ENCODE measurements at places on chromosomes 12 and 14.

DNA sequence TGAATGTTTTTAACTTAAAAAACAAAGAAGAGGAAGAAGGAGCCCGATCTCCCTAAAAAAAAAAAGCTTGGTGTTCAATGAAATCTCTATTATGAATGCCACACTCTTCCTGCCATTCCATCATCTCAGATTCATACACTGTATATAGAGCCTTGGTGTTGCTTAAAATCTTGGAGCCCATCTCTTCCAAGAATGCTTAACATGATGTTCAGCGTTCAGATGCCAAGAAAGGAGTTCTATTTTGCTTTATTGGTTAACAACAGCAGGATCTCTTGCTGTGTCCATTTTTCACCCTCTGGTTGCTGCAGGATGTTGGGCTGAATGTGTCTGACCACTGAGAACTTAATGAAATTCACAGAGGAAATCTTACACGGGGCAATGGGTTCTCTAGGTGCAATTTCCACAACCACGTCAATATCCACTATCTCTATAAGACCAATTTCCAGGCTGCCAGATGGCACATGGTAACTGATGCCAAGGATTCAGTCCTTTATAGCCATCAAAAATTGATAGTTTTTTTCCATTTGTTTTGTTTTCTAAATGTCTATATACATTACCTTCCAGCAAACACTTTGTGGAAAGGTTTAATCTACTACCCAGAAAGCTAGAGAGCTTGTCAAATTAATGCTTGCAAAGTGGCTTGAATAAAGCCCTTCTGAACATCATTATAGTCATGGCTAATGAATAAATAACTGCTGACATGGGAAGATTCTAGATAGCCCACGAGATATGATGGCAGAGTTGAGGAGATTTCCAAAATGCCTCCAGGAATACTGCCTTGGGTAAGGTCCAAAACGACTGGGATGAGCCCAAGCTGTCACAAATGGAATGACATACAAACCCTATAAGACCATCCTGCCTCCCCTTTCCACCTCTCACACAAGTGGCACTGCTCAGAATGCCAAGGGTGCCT lies 26.5 kb downstream of the RERG start:
- no peak for DNase-seq

GRCh38 chr12:11798856-11799501 lies 149.5 kb downstream of the ETV6 start:
- no peak for DNase-seq

- DNase-seq: no peak
These were observed 7.4 kb upstream of the SLC25A29 start for GRCh38 chr14:100313464-100314230.

GRCh38 chr14:99033951-99034350 lies 238.0 kb downstream of the BCL11B start:
- no peak for DNase-seq

DNA sequence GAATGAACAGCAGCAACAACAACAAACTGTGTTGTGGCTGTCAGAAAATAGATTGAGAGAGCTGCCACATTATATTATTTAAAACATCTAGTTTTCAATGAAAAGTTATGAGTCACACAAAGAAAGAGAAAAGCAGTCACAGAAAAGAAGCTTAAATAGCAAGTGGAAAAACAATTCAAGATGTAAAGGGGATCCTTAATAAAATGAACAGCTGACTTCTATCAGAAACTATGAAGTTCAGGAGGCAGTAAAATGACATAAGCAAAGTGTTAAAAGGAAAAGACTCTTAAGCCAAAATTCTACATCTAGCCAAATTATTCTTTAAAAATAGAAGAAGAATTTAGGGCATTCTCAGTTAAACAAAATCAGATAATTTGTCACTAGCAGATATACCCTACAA lies 5.6 kb downstream of the CLEC14A start:
- DNase-seq: no peak

GRCh38 chr12:111426344-111427185 lies 20.8 kb downstream of the SH2B3 start:
- no peak for DNase-seq

- no peak for DNase-seq
These were observed 114.7 kb upstream of the CRY1 start for GRCh38 chr12:107207931-107208525.

- DNase-seq: no peak
These were observed 65.6 kb upstream of the CNOT2 start for GRCh38 chr12:70177631-70178030.

- no peak for DNase-seq
These were observed 142.8 kb upstream of the TMCC3 start for GRCh38 chr12:94793191-94793595.

DNA sequence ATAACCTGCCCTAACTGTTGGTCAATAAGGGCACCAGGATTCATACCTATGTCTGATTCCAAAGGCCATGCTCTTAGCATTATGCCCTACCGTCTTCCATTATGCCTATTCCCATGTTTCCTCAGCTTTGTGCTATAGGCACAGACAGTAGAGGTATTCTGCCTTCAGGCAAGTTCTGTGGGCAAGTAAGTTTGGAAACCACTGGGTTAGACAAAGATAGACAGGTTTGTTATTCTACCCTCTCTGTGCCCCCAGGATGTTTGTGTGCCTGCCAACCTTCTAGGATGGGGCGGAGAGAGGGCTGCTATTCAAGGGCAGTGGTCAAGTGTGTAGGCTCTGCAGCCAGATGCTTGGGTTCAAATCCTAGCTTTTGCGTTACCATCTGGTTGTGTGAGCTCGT lies 4.6 kb downstream of the RAPGEF3 start:
- no peak for DNase-seq

- DNase-seq: no peak
These were observed 49.4 kb downstream of the DGLUCY start for GRCh38 chr14:91163316-91163715.

GRCh38 chr12:8689681-8690080 lies 8.1 kb upstream of the RIMKLB start:
- no peak for DNase-seq

DNA sequence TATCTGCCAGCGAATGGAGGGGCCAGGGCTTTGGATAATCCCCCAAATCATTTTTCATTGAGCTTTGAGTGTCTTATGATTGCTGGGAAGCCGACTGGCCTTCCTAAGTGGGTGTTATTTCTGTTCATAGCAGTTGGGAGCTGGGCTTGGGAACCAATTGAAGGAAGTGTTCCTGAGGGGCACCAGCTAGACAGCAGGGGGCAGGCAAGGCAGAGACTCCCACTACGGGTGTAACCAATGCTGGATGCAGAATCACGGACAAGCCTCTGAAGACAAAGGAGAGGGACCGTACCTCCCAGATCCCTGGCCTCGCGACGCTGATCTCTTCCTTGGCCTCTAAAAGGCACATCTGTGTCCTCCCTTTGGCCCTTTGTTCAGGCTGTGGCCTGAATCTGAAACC lies 149.0 kb upstream of the PRMT8 start:
- DNase-seq: no peak

GRCh38 chr14:104090071-104090748 lies 4.7 kb downstream of the ASPG start:
- no peak for DNase-seq

DNA sequence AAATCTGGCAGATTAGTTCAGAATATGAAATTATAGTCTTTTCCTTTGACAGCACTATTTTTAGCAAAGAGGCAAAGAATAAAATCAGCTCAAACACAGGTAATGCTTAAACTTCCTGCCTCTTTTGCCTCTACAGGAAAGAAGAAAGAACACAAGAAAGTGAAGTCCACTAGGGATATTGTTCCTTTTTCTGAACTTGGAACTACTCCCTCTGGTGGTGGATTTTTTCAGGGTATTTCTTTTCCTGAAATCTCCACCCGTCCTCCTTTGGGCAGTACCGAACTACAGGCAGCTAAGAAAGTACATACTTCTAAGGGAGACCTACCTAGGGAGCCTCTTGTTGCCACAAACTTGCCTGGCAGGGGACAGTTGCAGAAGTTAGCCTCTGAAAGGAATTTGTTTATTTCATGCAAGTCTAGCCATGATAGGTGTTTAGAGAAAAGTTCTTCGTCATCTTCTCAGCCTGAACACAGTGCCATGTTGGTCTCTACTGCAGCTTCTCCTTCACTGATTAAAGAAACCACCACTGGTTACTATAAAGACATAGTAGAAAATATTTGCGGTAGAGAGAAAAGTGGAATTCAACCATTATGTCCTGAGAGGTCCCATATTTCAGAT lies 17.4 kb downstream of the TMPO start:
- DNase-seq: no peak

GRCh38 chr14:35369701-35370191 lies 34.8 kb downstream of the NFKBIA start:
- DNase-seq: no peak

- DNase-seq: no peak
These were observed 155.2 kb downstream of the SLC38A4 start for GRCh38 chr12:46670636-46671035.

DNA sequence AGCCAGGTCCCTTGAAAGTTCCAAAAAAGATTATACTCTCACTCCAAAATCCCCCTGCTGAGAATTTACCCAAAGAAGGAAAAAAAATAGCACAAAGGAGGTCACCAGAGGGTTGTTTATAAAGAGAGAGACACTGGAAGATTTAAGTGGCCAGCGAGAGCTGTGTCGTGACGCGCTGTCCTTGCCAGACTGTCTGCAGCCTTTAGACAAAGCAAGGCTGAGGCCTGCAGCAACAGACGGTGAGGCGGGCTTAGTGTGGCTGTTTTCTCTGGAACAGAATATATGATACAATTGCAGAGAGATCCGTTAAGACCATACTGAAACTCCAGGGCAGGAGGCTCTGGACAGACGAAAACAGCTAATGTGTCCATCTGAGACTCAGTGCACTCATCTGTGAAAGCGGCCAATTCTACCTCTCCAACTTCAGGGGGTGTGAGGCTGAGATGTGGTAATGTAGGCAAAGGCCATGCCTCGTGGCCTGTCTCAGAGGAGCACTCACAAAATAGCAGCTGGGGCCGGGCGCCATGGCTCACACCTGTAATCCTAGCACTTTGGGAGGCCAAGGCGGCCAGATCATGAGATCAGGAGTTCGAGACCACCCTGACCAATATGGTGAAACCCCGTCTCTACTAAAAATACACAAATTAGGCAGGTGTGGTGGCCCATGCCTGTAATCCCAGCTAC lies 36.2 kb downstream of the ANAPC7 start:
- no peak for DNase-seq

DNA sequence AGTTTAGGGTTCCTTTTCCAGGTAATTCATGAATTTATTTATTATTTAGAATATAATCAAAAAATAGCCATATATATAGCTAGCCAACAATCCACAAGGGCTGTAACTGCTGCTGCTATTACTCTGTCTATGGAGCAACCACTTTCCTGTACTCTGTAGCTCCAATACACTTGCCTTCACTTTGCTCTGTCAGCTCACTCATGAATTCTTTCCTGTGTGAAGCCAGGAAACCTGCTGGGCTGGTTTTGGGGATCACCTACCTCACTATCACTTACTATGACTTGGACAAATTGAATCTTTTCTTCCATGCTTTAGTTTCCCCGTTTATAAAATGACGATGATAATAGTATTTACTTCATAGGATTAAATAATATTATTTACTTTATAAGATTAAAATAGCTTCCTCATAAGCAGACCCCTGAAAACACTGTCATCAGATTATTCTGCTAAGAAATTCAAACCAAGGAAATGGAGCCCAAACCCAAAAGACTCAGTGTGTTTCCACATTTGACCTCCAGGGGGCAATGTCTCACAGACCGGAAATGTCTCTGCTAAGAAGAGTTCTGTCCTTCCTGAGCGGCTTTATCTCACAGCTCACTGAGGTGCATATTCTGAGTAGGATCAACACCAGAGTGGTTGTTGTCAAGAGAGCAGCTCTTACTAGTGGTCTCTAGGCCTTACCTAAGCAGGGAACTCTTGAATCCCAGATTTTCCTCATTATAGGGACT lies 457.1 kb downstream of the DAD1 start:
- no peak for DNase-seq

GRCh38 chr12:53942467-53942997 lies 3.9 kb downstream of the HOXC13 start:
- DNase-seq: no peak

- no peak for DNase-seq
These were observed 12.2 kb downstream of the SLC48A1 start for GRCh38 chr12:47785036-47785886.

DNA sequence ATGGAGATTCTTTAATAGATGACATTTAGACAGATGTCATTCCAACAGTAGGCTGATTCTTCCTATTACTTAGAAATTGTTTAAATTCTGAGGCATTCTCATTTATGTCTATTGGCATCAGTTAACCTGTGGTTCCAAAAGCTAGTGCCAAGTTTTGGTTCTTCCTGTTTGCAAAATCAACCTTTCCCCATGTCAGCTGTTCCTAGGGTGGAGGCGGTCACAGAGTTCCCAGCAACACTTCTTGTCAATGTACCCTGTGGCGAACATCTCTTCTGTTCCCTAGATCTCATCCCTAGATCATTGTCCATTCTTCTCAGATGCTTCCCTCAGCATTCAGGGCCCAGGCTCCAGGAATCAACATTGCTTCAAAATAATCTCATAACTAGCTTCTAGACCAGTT lies 140.9 kb downstream of the PHLDA1 start:
- no peak for DNase-seq

GRCh38 chr14:76446921-76447320 lies 71.0 kb downstream of the ESRRB start:
- DNase-seq: no peak

GRCh38 chr12:132204063-132204792 lies 60.0 kb downstream of the NOC4L start:
- no peak for DNase-seq

GRCh38 chr12:26396402-26396801 lies 201.0 kb downstream of the SSPN start:
- no peak for DNase-seq

DNA sequence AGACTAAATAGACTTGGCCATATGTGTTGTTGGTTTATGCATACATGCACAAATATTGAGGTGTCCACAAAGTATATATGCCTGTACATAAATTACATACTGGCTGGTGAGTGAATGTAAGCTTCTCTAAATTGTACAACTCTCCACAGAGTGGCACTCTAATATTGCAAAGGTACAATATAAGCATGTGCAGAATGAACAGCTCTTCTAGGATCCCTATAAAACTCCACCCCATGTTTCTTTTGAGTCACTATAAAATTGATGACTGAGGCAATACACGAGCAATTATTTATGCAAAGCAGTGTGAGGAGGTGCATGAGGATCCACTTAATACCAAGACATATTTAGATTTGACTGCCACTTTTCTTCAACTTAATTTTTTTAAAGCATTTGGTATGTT lies 172.2 kb downstream of the NAV3 start:
- no peak for DNase-seq

DNA sequence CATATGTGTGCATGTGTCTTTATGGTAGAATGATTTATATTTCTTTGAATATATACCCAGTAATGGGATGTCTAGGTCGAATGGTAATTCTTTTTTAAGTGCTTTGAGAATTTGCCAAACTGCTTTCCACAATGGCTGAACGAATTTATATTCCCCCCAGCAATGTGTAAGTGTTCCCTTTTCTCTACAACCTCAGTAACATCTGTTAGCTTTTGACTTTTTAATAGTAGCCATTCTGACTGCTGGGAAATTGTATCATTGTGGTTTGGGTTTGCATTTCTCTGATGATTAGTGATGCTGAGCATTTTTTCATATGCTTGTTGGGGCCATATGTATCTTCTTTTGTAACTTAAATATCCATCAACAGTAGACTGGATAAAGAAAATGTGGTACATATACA lies 9.4 kb downstream of the OR6C68 start:
- DNase-seq: no peak

Data from stimulated activated CD8-positive, alpha-beta memory T cell treated with anti-CD3 and anti-CD28 coated beads, Interleukin-4, amount 100 ng/mL, for 1 hour (primary cell).